ENCODE measurements at places on chromosomes 3 and 15.

DNA sequence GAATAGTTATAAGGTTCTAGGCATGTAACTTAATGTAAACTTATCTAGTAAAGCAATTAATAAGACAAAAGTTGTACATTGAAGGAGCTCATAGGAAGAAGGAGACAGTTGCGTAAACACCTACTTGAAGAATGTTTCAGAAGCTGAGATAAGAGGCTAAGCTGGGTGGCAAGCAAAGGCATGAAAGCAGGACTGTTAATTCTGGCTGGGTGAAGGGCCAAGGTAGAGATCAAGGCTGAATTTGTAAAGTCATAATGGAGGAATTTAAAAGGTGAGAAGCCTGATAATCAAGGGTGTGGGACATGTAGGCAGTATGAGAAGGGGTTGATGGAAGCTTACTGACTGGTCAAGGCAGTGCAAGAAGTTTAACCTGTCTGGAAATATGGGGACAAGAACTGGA is 80.4 kb upstream of the TGFBR2 start:
- no peak for DNase-seq

GRCh38 chr3:133709139-133709750 is 36.9 kb upstream of the TF start:
- no peak for DNase-seq

GRCh38 chr3:62098646-62099365 is 274.5 kb downstream of the FEZF2 start:
- DNase-seq = no peak

GRCh38 chr3:52021489-52022268 is 26.0 kb upstream of the RPL29 start:
- no peak for DNase-seq

DNA sequence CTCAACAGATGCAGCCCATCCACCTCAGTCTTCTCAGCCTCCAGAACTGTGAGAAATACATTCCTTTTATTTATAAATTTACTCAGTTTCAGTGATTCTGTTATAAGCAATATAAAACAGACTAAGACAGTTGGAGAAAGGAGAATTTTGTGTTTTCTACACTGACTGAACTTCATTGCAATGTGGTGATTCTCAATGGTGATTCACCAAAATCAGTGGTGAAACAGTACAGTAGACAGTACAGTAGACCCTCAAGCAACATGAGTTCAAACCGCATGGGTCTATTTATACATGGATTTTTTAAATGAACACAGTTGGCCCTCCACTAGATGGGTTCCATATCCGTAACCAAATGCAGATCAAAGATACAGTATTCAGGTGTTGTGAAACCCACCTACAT is 403.1 kb upstream of the TGFBR2 start:
- no peak for DNase-seq

DNA sequence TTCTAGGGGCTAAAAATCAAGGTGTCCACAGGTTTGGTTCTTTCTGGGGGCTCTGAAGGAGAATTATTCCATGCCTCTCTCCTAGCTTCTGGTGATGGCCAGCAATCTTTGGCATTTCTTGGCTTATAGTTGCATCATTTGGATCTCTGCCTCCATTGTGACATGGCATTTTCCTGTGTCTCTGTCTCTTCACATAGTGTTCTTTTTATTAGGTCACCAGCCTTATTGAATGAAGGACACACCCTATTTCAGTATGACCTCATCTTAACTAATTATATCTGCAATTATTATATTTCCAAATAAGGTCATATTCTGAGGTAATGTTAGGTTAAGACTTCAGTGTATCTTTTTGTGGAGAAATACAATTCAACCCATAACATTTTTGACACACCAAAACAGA is 3.2 kb upstream of the GBE1 start:
- DNase-seq = no peak

- peak; percentile 39 for DNase-seq
These were observed 366.8 kb upstream of the ZNF385D start for GRCh38 chr3:22117751-22118346.

DNA sequence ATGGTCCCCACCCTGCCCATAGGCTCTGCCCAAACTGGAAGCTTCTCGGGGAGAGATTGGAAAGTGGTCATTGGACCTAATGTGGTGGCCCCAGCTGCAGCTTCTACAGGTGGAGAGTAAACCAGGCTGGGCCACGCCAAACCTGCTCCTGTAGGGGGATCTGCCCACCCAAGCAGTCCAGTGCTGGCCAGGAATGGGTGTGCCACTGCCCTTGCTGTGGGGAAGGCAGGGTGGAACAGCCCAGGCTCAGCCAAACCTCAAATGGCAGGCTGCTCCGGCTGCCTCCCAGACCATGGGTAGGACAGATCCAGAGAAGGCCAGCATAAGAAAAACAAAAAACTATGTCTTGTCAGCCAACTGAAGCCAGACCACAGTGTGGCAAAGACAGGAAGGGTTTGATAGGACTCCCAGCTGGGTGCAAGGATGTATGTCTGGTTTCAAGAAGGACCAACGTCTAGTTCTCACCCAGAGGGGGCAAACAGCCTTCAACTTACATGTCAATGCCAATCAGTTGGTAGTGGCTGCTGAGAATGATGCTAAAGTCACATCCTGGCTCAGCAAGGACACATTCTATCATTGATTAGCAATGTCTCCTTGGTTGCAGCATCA is 267.3 kb downstream of the UACA start:
- DNase-seq = no peak

- no peak for DNase-seq
These were observed 73.1 kb downstream of the TFG start for GRCh38 chr3:100782348-100782747.
